ENCODE measurements at places on chromosomes 6 and 20. TPM values are rescaled to one million over a fixed set of nuclear protein-coding genes. Genes with fewer than 3 reads are reported as not detected.

The LSM2 gene
- total RNA-seq: 74.3 TPM

The DYNLRB1 gene
- 198 TPM for total RNA-seq

GRCh38 chr6:16578695-16579285 is 182.5 kb downstream of the ATXN1 start:
- no peak for DNase-seq

- no peak for DNase-seq
Observed at GRCh38 chr20:8255945-8256632, 124.0 kb downstream of the PLCB1 start.

DNA sequence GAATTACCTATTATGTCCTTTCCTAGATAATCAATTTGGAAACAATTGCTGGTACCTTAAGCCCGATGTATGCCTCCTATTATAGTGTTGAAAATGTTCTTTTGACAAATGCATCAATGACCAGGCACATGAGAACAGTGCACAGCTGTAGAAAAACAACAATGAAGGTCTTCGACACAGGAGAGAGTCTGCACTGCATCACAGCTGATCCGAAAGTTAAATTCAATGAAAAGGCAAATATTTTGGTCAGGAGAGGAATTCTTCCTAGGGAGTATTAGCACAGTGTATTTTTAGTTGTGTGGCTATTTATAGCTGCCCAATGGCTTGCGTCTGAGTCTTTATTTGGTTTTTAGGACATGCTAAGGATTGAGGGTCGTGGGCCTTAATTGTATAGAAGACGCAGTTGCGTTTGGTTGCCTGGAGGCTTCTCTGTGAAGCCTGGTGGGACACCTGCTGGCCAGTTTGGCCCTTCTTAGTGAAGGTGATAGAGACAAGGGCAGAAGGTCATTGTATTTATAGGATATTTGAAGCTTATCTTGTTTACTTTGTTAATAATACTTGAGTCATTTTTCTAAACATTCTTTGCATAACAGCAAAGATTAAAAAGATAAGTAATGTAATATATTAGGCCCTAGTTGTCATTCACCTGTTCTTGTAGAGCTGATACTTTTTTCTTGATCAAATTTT is 72.3 kb downstream of the CDYL start:
- peak; percentile 4 for DNase-seq

GRCh38 chr20:53917145-53918019 is 153.0 kb downstream of the BCAS1 start:
- no peak for DNase-seq

DNA sequence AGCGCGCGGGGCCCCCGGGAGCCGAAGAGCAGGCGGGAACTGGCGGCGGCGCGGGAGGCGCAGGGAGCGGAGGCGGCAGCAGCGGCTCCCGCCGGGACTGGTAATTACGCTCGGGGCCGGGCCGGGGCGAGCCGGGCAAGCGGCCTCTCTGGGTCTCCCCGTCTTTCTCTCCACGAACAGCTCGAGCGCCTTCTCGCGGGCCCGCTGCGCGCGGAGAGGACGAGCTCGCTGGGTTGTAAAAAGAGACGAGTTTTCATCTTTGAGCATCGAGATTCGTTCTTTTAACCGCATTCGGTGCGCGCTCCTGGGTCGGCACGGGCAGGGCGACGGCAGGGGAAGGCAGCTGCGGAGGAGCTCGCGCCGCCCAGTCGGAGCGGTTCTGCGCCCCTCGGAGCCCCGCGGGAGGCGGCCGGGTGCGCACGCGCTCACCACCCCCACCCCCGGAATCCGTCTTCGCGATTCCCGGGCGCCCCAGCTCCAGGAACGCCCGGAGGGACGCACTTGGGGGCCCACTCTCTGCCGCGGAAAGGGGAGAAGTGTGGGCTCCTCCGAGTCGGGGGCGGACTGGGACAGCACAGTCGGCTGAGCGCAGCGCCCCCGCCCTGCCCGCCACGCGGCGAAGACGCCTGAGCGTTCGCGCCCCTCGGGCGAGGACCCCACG is 38.0 kb downstream of the YTHDF1 start:
- DNase-seq: no peak

GRCh38 chr6:11632231-11632630 is 94.7 kb downstream of the TMEM170B start:
- no peak for DNase-seq

DNA sequence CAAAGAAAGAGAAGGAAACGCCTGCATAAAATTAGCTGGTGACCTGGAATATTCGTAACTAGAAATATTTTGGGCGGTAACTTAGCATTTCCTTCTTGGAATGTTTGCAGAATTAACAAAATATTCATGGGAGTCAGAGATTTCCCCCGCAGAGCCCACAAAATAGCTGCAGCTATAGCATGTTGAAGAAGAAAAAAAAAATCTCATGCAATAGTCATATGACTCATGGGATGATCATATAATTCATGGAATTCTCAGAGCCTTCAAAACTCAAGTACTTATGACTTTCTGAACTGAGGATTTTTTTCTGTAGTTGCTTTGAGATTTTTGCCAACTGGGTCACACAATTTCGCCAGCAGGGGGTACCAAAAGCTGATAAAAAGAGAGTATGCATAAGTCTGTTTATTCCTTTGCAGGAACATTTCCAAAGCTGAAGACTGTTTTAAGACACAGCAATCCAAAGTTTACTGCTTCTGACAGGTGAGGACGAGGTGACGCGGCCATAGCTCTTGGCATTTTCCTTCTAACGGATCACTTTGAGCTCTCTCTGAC is 586.0 kb upstream of the CHD6 start:
- DNase-seq: no peak

Data from glomerular endothelial cell (primary cell).